ENCODE measurements at places on chromosomes 4 and X.

GRCh38 chrX:39969819-39970504 is 127.8 kb downstream of the BCOR start:
- no peak for DNase-seq

DNA sequence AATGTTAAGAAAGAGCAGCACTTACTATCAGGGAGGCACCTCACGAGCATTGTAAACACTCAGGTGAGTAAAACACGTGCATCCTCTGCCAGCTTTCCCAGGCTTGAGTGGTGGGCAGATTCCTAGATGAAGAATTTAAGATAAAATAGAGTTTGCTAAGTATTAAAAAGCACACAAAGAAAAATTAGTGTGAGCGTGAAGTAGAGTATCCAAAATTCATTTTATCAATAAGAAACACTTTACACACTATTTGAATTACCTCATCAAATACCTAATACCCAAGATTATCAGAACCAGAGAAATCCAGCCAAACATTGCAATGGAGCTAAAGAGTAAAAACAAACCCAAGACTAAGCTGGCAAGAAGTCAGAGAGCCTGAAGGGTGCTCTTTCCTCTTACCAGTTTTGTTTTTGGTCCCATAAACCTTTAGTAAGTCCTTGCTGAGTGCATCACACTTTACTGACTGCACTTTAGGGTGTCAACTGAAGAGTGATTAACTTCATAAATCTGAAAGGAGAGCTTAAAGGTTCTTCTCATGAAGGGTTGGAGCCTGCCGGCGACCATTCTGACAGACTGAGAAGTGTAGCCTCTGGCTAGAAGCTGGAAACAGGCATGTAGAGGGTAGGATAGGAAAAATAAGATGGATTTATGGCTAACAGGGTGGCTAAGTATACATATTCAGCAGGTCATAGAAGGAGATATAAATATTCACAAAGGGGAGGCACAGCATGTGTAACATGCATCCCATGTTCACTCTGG is 151.1 kb downstream of the SLC7A11 start:
- no peak for DNase-seq

DNA sequence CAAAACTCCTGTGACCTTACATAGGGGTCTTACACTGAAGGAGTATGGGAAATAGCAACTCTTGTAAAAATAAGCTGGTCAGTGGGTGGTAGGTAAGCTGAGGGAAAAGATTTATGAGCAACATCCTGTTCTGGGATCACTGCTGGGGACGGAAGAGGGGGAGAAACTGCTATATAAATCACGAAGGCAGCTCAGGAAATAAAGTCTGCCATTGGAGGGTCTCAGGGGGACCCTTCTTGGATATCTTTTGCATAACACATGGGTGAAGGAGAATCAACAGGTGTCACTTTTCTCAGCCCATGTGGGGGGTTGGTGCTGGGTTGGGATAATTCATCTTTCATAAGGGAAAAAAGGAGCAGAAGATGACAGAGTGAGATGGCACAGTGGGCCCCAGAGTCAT is 33.7 kb downstream of the AFF1 start:
- DNase-seq: no peak

DNA sequence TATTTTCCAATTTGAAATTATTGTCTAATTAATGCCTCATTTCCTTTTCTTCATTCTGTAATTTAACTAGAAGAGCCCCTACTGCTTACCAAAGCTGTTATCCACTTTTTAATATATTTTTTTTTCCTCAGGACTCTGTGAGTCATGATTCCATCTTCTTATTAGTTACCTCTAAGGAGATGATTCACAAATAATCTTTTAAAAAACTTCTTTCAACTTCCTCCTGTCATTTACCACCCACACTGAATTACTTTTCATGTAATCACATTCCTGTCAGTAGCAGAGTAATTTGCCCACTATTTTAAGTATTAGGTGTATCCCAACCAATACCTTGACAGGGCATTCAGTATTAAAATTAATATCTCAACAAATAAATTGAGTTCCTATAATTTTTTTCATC is 470.9 kb upstream of the ADGRL3 start:
- DNase-seq: no peak

DNA sequence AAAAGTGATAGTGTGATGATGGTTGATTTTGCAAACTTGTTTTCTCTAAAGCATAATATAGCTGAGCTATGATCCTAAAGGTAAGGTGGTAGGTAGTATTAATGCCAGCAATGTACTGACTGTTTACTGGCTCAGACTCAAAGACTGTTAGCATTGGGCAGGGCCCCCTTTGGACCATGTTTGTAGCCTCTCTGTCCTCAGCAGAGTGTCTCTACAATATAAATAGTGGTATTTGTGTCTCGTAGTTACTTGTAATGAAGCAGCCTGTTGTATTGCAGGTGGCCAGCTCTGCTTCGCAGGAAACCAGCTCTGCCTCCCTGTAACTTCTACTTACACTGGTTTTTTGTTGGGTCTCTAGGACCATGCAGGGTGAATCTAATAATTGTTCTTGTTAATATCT is 70.5 kb downstream of the ARHGAP10 start:
- DNase-seq: no peak

DNA sequence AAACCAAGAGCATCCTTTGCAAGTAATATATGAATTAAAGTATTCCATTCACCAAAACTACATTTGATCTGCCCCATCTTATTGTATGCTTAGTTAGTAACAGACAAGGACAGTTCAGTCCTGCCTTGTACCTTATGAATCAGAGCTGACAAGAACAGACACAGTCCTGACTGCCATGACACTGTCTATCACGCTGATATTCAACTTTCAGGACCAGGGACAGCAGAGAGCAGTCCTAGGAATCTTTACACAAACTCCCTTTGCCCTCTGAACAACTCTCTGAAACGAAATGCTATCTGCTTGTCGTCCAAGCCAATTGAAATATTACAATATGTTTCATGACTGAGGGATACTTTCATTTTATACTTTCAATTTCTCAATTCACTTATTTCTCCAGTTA is 268.6 kb upstream of the VCX start:
- DNase-seq: no peak

- no peak for DNase-seq
Observed at GRCh38 chrX:13666836-13667235, 13.9 kb downstream of the TCEANC start.

DNA sequence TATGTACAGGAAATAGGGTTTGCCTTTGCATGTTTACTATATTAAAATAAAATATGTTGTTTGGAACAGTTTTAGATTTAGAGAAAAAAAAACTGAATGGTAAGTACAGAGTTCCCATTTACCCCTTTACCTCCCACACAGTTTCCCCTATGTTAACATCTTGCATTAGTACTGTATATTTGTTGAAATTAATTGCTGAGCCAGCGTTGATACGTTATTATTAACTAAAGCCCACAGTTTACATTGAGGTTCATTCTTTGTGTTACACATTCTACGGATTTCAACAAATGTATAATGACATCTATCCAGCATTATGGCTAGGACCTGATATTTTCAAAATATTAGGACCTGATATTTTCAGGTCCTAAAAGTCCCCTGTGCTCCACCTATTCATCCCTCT is 70.7 kb downstream of the PPP3CA start:
- no peak for DNase-seq

DNA sequence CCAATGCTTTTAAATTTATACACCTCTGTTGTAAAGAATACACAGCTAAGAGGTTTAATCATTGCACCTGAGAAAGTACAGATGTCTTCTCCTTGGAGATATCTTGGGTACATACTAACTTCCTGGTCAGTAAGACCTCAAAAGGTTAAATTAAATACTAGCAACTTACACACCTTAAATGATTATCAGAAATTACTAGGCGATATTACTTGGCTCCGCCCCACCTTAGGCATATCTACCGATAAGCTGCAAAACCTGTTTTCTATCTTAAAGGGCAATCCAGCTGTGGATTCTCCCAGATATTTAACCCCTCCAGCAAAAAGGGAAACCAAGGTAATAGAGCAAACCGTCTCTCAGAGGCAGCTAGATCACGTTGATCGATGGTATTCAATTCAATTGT is 819.4 kb downstream of the FAM133A start:
- no peak for DNase-seq

DNA sequence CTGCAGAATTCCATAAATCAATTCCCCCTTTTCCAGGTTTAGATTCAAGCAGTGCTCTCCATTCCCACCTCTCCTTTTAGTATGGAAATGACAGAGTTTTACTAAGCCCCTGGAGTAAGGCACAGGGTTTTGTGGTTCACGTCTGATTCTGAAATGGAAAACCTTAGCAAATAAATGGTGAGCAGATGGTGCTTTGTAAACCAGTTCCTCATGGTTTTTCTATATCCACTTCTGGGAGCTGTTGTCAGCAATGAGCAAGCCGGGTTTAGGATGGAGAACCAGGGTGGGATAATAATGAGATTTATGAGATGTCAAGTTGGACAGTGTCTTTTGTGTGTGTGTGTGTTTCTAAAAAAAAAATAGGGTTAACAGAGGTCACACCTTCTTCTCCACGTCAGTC is 113.8 kb upstream of the RBPJ start:
- DNase-seq: no peak

- no peak for DNase-seq
Observed at GRCh38 chrX:1483843-1484637, 31.3 kb upstream of the ASMTL start.

GRCh38 chr4:31088600-31089230 is 368.5 kb downstream of the PCDH7 start:
- DNase-seq: no peak

DNA sequence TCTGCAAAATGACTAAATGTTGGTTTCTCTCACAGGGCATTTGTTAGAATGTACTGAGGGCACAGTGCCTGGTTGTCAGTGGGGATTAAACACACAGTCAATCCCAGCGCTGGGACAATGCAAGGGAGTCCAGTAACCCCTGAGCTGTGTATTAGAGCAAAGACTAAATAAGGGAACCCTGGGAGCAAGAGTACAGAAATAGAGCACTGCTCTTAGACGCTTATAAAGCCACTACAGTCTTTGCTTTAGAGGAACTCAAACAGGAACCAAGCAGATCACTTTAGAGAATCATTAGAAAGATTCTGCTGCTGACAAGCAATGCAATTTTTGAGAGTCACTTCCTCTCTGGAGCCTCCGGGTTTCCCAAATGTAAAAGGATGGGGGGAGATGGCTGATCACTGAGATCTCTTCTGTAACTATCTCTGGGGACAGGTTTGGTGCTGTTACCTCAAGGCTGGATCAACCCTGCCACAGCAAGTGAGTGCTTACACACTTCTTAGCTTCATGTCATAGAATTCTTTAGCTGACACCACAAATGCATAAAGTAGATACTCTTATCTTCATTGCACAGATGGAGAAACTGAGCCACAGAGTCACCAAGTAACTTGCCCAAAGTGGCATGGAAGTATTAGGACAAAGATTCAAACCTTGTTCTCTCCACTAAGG is 137.8 kb upstream of the CPEB2 start:
- DNase-seq: no peak

GRCh38 chr4:123233136-123233768 is 163.3 kb upstream of the SPRY1 start:
- DNase-seq: no peak

GRCh38 chr4:86496094-86497080 is 97.7 kb upstream of the PTPN13 start:
- no peak for DNase-seq

GRCh38 chr4:184818216-184818564 is 7.6 kb downstream of the ACSL1 start:
- DNase-seq: no peak

GRCh38 chr4:75698162-75698962 is 25.2 kb upstream of the G3BP2 start:
- DNase-seq: no peak

GRCh38 chr4:75698963-75699228 is 25.5 kb upstream of the USO1 start:
- no peak for DNase-seq

GRCh38 chrX:39293203-39293602 is 491.9 kb downstream of the MID1IP1 start:
- no peak for DNase-seq
